Stimulated activated CD8-positive, alpha-beta memory T cell treated with anti-CD3 and anti-CD28 coated beads, Interleukin-7, amount 100 ng/mL, for 4 hours (primary cell): ENCODE measurements at places on chromosomes 7 and 10.

- DNase-seq: no peak
These were observed 280.8 kb downstream of the ZEB1 start for GRCh38 chr10:31599626-31600504.

- no peak for DNase-seq
These were observed 179.3 kb downstream of the TFEC start for GRCh38 chr7:115851291-115851690.

- DNase-seq: no peak
These were observed 592.1 kb downstream of the DNAJB6 start for GRCh38 chr7:157928808-157929425.

DNA sequence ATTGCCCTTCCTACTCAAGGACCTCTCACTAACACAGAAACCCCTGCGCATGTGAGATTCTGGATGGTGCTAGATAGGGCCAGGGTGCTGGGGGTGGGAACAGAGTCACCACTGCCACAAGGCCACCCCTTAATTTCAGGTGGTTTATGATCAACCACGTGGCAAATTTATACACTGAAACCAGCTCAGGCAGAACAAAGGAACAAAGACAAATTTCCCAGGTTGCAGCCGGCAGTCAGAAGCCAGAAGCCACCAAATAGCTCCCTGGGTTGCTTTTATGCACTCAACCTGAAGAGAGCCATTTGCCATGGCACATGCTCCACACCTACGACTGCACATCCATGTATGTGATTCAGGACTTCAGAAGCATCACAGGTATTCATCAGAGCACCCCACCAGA, 2.5 kb downstream of the VOPP1 start:
- DNase-seq: peak; percentile 28

GRCh38 chr7:131218727-131219128, 108.9 kb upstream of the MKLN1 start:
- DNase-seq: no peak

- DNase-seq: no peak
These were observed 4.9 kb downstream of the CPA4 start for GRCh38 chr7:130297628-130298543.

GRCh38 chr7:88546808-88547207, 212.7 kb upstream of the ZNF804B start:
- no peak for DNase-seq

DNA sequence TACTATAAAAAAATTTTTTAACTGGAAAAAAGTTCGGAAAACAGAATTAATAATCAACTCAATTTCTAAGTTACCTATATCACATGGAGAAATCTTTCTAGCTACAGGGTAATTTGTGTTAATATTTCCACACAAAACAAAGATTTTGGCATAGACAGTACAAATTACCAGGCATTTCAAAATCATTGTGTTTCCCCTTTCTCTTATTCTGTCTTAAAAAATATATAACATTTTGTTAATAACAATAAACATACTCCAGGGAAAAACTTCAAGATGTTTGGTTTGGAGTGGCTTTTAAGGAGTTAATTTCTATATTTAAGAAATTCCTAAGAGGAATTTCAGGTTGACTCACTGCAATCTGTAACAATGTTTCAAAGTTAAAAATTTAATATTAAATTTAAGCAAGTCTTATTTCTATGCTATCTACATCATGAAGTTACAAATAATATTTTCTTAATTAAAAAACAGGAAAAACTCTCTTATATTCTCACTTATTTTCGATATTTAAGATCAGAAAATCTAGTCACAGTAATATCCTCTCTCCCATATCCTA, 132.6 kb downstream of the NRBF2 start:
- no peak for DNase-seq

DNA sequence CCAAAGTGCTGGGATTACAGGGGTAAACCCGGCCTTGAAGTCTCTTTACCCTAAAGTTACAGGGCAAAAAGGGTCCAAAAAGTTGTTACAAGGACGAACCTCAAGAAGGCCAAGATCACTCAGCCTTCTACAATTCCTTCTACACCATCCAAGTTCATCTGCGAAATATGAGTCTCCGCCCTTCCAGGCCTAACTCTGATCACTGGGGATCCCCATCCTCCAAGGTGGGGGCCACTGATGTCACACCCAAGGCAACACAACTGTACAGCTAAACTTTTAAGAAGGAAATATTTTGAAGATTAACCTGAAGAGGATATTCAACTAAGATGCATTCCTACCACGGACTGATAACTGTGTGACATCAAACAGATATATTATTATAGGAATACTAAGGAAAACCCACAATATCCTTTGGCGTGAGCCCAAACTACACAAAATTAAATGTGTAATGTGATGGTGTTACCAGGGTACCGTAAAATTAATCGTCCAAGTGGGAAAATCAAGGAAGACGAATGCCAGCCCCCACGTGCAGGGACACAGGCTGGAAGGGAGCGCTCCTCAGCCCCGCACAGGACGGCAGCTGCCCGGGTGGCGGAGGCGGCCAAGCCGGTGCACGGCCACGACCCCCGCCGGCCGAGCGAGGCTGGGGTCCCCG, 1.0 kb downstream of the PAXIP1 start:
- no peak for DNase-seq

DNA sequence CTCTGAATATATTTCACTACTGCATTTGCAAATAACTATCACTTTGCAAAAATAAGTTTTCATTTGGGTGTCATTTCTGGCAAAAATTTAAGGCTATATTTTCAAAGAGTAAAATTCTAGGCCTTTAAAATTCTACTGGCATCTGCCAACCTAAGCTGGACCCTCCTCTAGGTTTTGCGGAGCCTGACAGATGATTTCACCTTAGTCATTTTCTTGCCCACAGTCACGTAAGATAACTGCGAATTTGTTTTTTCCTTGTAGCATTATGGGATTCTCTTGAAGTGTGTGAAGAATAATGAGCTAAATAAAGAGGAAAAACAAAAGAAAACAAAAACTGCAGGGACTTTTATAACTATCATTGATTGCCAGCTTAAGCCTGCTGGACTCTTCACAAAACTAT, 7.8 kb downstream of the MEOX2 start:
- no peak for DNase-seq

DNA sequence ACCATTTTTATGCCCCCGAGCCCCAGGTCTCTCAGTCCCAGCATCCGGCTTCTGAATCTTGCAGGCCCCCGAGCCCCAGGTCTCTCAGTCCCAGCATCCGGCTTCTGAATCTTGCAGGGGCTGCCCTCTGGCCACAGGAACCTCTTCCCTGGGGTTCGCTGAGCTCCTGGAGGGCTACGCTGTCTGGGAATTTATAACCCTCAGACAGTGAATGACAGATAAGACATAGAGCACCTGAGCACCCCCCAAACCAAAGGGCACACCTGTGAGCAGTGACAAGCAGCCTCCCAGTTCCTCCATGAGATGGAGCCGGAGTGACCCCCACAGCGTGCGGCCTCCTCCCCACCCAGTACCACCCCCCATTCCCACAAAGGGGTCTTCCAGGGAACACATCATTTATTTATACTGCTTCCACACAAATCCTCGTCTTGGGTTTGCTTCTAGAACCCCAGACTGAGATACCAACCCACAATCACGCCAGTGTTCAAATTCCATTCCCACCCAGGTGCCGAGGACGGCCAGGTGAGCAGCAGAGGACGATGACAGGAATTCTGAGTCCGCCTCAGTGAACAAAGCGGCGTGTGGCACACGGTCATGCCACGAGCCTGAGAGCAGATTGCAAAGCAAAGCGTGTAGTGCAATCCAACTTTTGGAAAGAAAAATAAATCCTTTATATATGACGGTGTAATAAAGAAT, 57.7 kb upstream of the FAM20C start:
- DNase-seq: no peak

GRCh38 chr7:158581440-158582088, 6.1 kb downstream of the PTPRN2 start:
- no peak for DNase-seq

DNA sequence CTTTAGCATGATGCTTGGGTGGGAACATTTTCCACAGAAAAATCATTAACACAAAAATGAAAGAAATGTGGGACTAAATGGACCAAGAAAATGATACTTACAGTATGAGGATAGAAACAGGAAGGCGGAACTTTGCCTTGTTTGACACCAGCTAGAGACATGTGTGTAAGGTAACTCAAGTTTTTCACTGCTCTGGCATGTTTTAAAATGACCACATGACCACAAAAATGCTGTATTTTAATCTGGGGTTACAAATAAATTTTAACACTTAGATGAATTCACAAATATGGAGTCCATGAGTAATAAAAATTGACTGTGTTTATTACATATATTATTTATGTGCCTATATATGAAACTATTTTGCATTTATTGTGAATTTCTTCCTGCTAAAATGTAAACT, 100.9 kb upstream of the PHYHIPL start:
- DNase-seq: no peak

DNA sequence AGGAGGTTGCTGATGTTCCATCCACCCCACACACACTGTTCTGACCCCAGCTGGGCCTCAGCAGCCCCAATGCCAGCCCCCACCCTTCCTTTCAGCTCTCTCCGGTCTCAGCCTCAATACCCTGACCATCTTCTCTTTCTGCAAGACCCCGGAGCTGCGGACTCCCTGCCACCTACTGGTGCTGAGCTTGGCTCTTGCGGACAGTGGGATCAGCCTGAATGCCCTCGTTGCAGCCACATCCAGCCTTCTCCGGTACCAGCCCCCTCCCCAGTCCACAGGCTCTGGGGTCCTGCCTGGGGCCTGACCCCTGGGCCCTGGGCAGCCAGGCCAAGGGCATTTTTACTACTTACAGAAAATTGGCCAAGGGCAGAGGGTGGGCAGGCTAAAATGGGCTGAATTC, 2.6 kb downstream of the RGR start:
- no peak for DNase-seq

DNA sequence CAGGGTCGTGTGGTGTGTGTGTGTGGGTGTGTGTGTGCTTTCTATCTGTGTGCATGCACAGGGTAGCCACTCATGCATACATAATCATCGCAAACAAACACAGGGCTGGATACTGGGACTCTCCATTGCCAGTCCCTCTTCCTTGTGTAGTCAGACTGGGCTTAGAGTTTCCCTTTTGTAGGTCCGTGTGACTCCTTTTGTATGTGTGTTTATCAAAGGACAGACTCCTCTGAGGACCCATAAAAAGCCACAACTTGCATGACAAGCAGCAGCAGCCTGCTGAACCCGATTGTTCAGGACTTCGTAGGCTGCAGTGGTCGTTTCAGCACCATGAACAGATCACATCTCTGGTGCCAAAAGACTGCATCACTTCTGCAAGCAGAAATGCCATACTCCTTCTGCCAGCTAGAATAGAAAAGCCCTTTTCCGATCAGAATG, 895 bp downstream of the VSTM2A start:
- DNase-seq: no peak

DNA sequence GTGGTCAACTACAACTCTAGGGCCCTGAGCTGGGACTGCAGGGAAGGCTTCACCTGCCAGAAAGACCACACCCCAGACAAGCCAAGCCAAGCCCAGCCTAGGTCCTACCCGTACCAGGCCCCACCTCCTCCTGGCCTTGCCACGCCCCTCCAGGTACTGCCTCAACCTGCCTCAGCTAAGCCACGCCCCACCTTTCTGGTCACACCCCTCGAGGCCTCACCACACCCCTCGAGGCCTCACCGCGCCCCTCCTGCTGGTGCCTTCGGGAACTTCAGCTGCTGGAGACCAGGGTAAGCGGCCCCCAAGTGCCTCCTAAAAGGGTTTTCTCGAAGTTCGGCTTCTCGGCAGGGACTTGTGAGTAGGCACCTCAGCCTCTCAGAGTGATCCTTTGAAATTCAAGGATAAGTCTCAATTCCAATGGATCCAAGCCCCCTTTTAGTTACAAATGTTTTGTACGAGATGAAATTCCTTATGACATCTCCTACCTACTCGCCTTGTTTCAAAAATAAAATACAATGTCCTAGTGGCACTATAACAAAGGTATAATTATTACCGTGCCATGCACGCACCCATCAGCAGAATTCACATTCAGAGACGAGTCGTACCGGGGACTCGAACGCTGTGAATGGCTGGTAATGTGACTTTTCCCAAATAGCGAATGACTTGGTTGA, 171.2 kb downstream of the ARHGAP21 start:
- no peak for DNase-seq

DNA sequence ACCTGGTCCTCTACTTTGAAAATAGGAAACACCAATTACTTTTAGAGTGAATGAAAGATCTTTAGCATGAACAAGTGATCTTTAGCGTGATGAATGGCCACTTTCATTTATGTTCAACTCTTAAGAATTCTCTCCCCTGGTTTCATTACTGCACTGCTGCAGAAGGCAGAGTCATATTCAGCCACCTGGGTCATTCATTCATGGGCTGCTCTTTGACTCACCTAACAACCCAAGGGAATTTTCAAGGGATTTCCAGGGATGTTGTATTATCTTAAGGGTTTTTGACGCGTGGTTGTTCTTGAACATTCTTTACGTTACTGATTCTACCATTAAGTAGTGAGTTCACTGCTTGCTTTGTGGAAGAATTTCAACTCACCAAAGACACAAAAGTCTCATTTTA, 87.3 kb upstream of the STK17A start:
- DNase-seq: no peak

DNA sequence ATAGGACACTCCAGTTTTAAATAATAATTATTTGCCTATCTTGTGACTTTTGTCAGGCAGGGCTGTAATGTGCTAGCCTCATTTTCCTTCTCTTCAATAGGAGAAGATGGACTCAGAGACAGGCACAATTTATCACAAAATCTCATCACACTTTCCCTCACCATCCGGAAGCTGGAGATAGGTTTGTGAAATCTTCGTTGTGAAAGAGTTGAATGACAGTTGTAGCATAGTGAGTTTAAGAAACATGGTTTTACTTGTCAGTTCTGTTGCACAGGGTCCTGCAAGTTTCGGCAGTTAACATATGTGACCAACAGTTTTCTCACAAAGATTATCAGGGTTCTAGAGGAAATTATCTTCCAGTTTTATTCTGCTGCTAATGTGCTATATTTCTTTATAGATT, 37.7 kb upstream of the MAP3K8 start:
- no peak for DNase-seq

DNA sequence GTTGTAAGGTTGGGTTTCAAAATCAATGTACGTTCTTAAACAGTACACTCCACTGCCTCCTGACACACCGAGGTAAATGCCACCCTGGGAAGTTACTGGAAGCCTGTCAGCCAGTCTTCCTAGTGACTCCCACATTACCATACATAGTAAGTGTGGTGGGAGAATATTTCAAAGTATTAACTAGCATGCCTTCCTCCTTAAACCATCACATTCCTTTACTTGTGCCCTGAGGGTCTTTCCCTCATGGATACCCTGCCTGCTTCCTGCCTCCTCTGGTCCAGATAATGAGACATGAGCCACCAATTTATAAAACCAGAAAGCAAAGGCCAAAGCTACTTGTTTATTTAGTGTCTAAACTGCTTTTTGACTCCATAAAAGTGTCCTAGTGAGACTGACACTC, 23.3 kb upstream of the SORCS3 start:
- no peak for DNase-seq

DNA sequence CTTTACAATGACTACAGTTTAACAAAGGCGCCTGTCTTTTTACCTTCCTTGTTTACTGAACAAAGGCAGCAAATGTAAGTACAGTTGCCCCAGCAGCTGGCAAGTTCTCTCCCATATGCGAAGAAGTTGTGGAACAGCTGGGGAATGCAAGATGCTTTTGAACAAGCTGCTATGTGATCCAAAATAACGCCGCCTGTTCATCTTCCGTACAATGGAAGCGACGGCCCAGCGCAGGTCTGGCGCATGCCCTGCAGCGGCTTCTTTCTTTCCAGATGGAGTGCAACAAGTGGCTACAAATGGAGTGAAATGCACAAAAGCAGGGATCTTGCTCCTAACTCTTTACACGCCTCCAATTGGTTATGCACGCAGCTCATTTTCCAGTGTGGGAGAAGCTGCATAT, 97.0 kb upstream of the SVIL start:
- no peak for DNase-seq

- DNase-seq: no peak
These were observed 2.1 kb downstream of the CAV2 start for GRCh38 chr7:116501425-116502167.

- DNase-seq: no peak
These were observed 44.5 kb downstream of the PIK3AP1 start for GRCh38 chr10:96675846-96676245.
